Airway epithelial cell (primary cell): ENCODE measurements at places on chromosomes 13 and 19. TPM values are rescaled to one million over a fixed set of nuclear protein-coding genes. Genes with fewer than 3 reads are reported as not detected.

Gene RTBDN
- total RNA-seq: not detected in 2 replicates

Gene ZNF528
- total RNA-seq: 2.4 and 3.9 TPM in 2 replicates

Gene DHPS
- 63.6 and 81.8 TPM in 2 replicates for total RNA-seq

Gene MUC16
- total RNA-seq: 0.42 and 0.85 TPM in 2 replicates

Gene LGALS7B
- 222 and 322 TPM in 2 replicates for total RNA-seq

Gene CTXN1
- total RNA-seq: 6.7 and 7.8 TPM in 2 replicates

Gene MPND
- 5.8 and 7.2 TPM in 2 replicates for total RNA-seq

Gene SLC25A41
- not detected in 2 replicates for total RNA-seq

Gene LTBP4
- total RNA-seq: 77.5 and 90.4 TPM in 2 replicates

Gene UTP14C
- total RNA-seq: 6.1 and 7.1 TPM in 2 replicates

Gene LGALS13
- total RNA-seq: not detected in 2 replicates

Gene PSG6
- total RNA-seq: not detected in 2 replicates

Gene NCAN
- total RNA-seq: not detected in 2 replicates

Gene CRB3
- 30.4 and 36.9 TPM in 2 replicates for total RNA-seq

Gene SRRM5
- total RNA-seq: not detected in 2 replicates

Gene CLC
- total RNA-seq: not detected in 2 replicates

Gene BEST2
- not detected in 2 replicates for total RNA-seq
